ENCODE measurements at places on chromosomes 13 and 19.

GRCh38 chr19:3094601-3095440 lies 659 bp downstream of the GNA11 start:
- DNase-seq = peak; percentile 56

GRCh38 chr13:33367926-33368325 lies 82.4 kb upstream of the STARD13 start:
- DNase-seq = no peak

DNA sequence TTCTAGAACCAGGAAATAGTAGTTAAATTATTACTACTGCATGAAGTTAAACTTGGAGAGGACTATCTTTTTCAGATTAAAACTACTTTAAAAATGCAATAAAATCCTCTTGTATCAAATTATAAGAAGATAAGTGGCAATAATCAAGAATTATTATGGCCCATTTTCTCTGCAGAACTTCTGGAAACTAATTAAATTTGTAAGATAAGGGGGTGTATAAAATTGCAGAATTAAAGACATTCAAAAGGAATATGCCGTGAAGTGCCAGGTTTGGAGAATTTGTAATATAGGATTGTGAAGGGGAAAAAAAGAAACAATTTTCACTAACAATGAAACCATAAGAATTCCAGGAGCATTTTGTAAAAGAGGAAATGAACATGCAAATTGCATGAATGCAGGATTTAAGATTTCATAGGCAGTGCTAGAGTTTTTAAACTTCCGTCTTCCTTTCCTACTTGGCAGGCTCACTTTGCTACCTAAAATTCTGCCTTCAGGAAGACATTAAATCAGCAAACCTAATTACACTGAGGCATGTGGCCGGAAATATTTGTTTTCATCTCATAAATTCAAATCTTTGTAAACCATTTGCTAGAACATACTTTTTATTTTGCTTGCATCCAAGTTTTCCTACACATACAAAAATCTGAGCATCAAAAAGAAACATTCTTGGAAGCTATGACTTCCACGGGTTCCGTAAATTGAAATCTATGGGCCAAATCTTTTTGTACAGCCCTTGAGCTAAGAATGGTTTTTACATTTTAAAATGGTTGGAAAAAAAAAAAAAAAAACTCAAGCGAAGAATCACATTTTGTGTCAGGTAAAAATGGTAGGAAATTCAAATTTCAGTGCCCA lies 166.9 kb downstream of the DCLK1 start:
- no peak for DNase-seq

GRCh38 chr13:107585469-107586180 lies 629.7 kb downstream of the LIG4 start:
- no peak for DNase-seq

- DNase-seq = no peak
Observed at GRCh38 chr19:9149997-9150396, 9.8 kb downstream of the ZNF317 start.

- DNase-seq = no peak
Observed at GRCh38 chr13:38369058-38369457, 19.4 kb downstream of the UFM1 start.

GRCh38 chr19:57818378-57818777 lies 3.7 kb upstream of the ZNF552 start:
- DNase-seq = no peak

- DNase-seq = peak; percentile 43
Observed at GRCh38 chr19:35000647-35001501, 751 bp downstream of the GRAMD1A start.

DNA sequence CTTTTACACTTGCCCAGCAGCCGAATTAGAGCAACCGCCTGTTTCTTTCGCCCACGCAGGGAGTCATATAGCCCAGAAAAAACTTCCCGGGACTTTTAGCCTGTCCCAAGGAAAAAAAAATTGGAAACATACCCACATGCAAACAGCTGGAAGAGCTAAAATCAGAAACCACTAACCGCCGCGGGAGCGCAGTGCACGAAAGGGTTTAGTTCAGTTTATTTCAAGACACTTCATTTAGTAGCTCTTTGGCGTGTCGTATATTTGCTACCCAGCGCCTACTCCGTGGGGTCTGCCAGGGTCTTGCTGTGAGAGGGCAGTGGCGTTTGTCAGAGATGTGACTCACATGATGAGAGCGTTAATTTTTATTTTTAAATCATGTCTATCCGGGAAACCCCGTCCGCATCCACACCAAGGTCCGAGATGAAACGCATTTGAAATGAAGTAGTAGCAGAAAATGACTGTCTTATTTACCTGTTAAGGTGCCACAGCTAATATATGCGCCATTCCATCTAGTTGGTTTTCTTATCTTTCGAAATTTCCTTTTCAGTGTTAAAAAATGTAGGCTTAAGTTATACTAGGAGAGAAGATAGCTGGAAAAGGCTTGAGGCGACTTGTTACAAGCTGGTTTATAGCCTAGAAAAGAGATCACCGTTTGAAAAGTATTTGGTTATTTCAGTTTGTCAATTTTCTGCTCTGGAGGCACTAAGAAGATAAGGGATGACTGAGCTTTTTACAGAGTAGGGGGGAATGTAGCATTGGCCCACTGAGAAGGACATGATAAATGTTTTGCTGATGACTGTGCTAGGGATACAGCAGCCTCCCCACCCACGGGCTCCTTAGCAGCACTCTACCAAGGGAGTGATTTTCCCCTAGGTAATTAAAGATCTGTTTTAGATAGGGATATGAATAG lies 1.7 kb downstream of the KLF5 start:
- DNase-seq = no peak

- DNase-seq = no peak
Observed at GRCh38 chr19:41449865-41450178, 6.9 kb downstream of the ERICH4 start.

- no peak for DNase-seq
Observed at GRCh38 chr19:13606156-13606555, 99.9 kb upstream of the CACNA1A start.

DNA sequence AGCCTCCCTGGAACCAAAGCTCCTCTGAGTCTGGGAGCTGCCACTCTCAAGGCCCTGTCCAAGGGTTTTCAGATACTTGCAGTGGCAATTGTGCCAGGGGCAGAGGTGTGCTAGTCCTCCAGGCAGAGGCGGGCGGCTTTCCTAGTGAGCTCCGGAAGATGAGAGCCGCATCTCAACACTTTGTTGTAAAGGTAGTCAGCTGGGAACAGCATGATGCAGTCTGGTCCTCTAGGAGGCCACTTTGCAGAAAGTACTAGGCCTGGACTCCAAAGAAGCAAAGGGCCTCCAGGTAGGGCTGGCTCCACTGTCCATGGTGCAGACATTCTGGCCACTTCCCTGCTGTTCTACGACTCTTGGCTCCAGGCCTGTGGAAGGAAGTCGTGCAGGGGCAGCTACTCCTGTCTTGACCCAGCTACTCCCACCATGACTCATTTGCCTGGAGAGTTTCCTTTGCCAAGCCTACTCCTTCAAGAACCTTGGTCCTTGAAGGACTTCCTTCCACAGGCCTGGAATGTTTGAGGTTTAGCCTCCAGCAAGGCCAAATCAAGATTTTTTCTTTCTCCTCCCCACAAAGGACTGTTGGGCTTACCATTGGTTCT lies 9.9 kb upstream of the ZNF536 start:
- no peak for DNase-seq

- peak; percentile 93 for DNase-seq
Observed at GRCh38 chr19:55624109-55625003, at the start of gene ZNF784. Gene ZNF784 (minus strand): TSS chr19:55624566. CDS start chr19:55624561, 5 bp downstream.

- no peak for DNase-seq
Observed at GRCh38 chr13:33069365-33069764, 53.1 kb downstream of the KL start.

DNA sequence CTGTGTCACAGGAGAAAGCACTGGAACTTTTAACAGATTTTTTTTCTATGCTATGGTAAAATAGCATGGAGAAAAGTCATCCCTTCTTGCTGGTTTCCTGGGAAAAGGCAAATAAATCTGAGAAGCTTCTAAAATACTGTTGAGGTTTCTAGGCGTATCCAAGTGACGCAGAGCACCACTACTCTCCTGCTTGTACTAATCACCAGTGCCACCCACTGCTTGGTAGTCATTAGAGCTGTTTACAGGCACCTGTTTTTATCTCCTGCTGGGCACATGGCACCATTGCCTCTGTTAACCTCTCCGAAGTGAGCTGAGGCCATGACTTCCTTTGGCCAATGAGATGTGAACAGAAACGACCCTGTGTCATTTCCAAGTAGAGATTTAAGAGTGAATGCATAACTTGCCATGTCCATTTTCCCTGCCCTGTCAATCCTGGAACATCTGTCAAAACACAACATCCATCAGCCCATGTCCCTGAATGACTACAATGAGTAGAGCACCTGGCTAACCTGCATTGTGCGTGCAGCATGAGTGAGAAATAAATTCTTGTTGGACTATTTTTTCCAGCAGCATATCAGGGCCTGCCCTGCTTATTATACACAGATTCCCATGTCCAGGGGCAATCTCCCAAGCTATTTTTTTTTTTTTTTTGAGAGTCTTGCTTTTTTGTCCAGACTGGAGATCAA lies 17.3 kb upstream of the OXGR1 start:
- DNase-seq = no peak
